Stimulated activated CD8-positive, alpha-beta memory T cell treated with anti-CD3 and anti-CD28 coated beads, Interleukin-4, amount 100 ng/mL, for 1 hour (primary cell): ENCODE measurements at places on chromosomes 13 and 19.

GRCh38 chr19:30652751-30653150 lies 280.6 kb downstream of the ZNF536 start:
- no peak for DNase-seq

- DNase-seq, result no peak
Measured at GRCh38 chr13:100789481-100789880, 114.9 kb upstream of the TMTC4 start.

GRCh38 chr13:101451641-101452040 lies 834 bp upstream of the ITGBL1 start:
- no peak for DNase-seq

- DNase-seq, result no peak
Measured at GRCh38 chr19:32555786-32556185, 25.2 kb upstream of the PDCD5 start.

DNA sequence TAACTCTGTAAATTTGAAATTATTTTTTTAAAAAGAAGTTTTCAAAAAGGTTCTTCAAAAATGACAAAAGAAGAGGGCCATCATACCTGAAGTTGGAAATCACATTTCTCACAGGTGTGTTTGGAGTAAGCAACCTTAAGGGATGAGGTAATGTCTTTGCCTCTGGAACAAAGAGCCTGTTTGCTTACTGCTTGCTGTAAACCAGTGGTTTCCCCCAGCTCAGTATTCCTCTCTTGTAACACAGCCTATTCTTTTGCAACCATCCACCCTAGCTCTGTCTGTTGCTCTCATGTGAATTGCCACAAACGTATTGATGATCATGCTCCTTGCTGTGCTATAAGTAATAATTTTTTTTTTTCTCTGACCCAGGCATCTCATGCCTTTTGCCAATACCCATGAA lies 38.1 kb downstream of the UCHL3 start:
- no peak for DNase-seq

DNA sequence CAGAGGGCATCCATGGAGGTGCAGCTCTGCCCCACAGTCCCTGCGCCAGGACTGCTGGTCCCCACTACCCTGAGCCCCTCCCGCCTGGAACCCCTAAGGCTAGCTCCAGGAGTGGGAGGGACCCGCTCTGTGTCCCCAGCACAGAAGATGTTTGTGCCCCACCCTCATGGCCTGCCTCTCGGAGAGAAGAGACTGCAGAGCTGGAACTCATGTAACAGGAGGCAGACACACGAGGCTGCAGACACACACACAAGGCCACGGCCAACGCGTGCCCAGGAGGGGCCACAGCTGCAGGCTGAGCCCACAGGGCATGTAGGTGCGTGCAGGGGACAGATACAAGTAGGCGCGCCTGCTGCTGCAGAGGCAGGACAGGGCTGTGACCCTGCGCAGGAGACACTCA lies 10.4 kb upstream of the TMEM86B start:
- DNase-seq, result no peak

DNA sequence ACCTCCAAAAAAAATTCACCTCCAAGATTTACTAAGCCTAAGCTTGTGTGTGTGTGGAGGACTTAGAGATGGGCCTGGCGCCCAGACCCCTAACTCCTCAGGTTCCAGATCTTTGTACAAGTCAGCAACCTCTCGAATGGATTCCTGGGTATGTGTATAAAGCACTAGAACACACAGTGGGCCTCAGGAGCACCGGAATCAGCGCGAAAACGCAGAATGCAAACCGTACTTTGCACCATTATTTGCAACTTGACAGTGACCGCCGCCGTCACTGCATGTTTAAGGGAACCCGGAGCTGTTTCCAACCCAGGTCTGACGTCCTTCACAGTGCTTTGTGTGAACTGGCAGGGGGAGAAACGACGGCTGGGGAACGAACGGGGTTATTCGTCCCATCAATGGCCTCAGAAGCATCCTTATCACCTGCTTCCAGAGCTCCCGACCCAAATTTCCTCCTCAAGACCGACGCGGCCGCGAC lies 688 bp downstream of the ZNF606 start:
- no peak for DNase-seq

GRCh38 chr13:61935710-61936109 lies 520.1 kb upstream of the PCDH20 start:
- no peak for DNase-seq
